Breast epithelium (tissue), 4 donors: ENCODE measurements at places on chromosomes 1 and 21.

DNA sequence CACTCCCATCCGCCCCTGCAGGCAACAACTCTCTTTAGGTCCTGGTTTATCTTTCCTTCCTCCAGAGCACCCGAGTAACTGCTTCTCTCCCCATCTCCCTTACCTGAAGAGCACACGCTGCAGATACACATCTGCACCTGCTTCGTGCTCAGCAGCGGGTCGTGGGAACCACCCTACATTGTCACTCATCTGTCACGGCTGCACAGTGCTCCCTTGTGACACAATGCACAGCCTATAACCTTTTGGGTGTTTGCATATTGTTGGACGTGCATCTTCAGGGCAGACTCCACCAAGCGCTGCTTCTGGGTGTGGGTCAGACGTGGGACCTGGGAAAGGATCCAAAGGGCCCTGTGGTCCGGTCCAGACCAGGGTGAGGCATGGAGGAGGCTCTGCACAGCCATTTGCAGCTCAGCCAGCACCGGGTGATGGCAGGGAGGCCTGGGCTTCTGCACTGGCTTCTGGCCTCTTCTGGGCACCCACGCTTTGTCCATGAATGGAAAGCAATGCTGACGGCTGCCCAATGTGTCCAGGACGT lies 42.5 kb downstream of the WDR4 start:
- no peak overlapping the region for H3K27ac ChIP-seq
- no peak for DNase-seq
- H3K27me3 ChIP-seq: peaks cover 4% of the 10 kb centered on the region
- H3K4me1 ChIP-seq: no peaks in the 10 kb centered on the region
- H3K4me3 ChIP-seq: no peak overlapping the region

- no peak for DNase-seq
- H3K27me3 ChIP-seq: no peaks in the 10 kb centered on the region
Measured at GRCh38 chr1:231850786-231851185, 224.2 kb downstream of the DISC1 start.

- no peaks in the 10 kb centered on the region for H3K27me3 ChIP-seq
- no peak overlapping the region for H3K4me3 ChIP-seq
- no peaks in the 10 kb centered on the region for H3K36me3 ChIP-seq
Measured at GRCh38 chr1:210218047-210218446, 14.5 kb upstream of the SERTAD4 start.

DNA sequence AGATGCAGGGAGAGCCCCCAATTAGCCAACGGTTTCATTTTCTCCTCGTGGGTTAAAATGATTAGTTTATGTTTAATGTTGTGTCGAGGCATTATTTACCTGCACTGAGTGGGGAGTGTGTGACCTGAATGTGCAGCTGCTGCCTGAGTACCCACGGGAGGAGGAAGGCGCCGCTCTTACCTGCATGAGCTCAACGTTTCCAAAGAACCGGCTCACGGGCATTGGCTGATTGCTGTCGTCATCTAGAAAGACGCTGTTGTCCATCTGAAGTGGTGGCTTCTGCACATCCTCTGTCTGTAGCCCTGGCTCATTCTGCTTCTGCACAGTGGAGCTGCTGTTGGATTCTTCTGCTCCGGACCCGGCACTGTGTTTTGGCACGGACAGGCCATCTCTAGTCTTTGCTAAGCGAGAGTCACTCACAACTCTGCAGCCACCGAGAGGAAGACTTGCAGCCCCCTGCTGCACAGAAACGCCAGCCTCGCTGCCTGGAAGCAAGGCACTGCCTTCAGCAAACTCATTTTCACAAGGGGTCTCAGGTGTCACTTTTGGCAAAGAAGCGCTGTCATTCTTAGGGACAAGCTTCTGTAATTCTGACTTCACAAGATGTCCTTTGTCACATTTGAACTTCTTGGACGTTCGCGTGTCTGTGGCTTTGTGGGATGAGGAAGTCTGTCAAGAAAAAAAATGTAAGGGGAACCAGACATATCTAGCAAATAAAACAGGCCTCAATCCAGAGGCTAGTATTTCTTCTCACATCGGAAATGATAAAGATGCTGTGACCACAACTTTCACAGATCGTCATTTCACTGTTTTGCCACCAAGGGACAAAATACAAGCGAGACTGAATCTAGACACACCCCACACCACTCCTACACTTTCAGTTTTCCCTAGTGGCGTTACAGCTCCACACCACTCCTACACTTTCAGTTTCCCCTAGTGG lies 9.4 kb downstream of the C1orf174 start:
- DNase-seq: no peak
- H3K27ac ChIP-seq: peak overlapping the region; percentile 65
- H3K4me1 ChIP-seq: no peaks in the 10 kb centered on the region
- no peaks in the 10 kb centered on the region for H3K36me3 ChIP-seq
- no peaks in the 10 kb centered on the region for H3K27me3 ChIP-seq

- no peaks in the 10 kb centered on the region for H3K27me3 ChIP-seq
- no peak overlapping the region for H3K4me3 ChIP-seq
- H3K27ac ChIP-seq: no peak overlapping the region
- no peak for DNase-seq
- no peaks in the 10 kb centered on the region for H3K4me1 ChIP-seq
- H3K36me3 ChIP-seq: no peaks in the 10 kb centered on the region
Measured at GRCh38 chr1:59986516-59987310, 60.1 kb upstream of the CYP2J2 start.

DNA sequence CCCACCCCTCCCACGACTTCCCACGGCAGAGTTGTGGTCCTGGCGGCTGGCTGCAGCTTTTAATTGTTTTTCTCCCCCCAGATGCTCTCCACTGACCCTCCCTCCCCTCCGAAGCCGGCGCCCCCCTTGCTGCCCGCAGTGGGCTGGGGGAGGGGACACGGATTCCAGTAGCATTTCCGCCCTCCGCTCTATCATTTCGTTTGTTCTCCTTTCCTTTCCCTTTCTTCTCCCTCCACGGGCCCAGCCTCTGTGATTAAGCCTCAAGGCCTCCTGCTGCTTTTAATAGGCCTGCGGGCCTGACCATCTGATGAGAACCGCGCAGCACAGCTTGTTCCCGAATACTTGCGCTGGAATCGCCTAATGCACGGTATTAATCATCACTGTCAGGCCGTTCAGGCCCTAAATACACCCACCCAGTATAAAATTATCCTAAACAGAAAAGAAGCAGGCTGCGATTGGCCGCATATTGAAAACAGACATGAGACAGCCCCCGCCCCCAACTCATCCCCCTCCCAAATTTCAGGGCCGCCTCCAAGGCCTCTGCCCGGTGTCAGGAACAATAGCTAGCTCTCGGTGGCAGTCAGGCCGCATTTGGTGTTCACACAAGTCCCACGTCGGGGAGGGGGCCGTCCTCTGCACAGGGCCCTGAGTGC lies 102.0 kb upstream of the ARHGEF16 start:
- no peaks in the 10 kb centered on the region for H3K36me3 ChIP-seq
- DNase-seq: no peak
- peaks cover 2% of the 10 kb centered on the region for H3K27me3 ChIP-seq
- H3K4me3 ChIP-seq: no peak overlapping the region
- no peaks in the 10 kb centered on the region for H3K4me1 ChIP-seq

- DNase-seq: no peak
- H3K36me3 ChIP-seq: no peaks in the 10 kb centered on the region
- no peak overlapping the region for H3K27ac ChIP-seq
- H3K4me1 ChIP-seq: no peaks in the 10 kb centered on the region
- H3K4me3 ChIP-seq: no peak overlapping the region
Measured at GRCh38 chr1:212111536-212111935, 76.0 kb downstream of the DTL start.

DNA sequence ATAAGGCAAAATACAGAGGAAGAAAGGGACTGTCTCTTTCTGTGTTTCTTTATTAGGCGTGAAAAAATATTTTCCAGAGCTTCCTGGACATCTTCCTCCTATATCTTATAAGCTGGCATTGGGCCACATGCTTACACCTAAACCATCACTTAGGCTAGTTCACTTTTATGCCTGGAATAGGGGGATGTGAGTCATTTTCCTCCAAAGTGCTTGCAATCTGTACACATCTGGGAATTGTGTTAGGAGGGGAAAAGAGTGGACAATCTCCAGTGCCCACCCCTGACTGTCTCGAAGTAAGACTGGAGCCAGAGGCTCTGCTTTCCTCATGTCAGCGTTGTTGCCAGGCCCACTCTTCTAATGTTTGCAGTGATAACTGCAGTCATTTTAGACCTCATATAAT lies 29.9 kb downstream of the GIPC2 start:
- no peak overlapping the region for H3K4me3 ChIP-seq
- H3K4me1 ChIP-seq: no peaks in the 10 kb centered on the region
- no peaks in the 10 kb centered on the region for H3K27me3 ChIP-seq
- peak overlapping the region; percentile 46 for H3K27ac ChIP-seq
- no peaks in the 10 kb centered on the region for H3K36me3 ChIP-seq
- DNase-seq: no peak

DNA sequence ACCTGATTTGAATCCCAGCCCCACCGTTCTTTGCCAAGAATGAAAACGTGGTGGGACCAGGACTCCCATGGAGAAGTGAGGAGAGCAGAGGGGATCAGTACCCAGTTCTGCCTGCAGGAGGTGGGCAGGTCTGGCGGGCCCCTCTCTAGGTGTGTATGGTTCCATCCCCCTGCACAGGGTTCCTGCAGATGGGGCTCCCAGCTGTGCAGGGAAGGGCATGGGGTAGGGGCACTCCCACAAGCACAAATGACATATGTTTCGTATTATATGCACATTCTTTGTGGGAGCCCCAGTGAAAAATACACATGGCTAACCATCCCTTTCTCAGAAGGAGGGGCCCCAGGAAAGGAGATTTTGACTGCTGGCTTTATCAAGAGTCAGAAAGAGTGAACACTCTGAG lies 144.6 kb downstream of the PLPP3 start:
- H3K36me3 ChIP-seq: no peaks in the 10 kb centered on the region
- no peak overlapping the region for H3K27ac ChIP-seq
- H3K4me3 ChIP-seq: no peak overlapping the region
- DNase-seq: no peak

GRCh38 chr1:160578175-160578524 lies 1.1 kb downstream of the CD84 start:
- no peaks in the 10 kb centered on the region for H3K4me1 ChIP-seq
- H3K36me3 ChIP-seq: no peaks in the 10 kb centered on the region
- H3K27ac ChIP-seq: no peak overlapping the region
- DNase-seq: no peak
- no peaks in the 10 kb centered on the region for H3K27me3 ChIP-seq

- no peaks in the 10 kb centered on the region for H3K4me1 ChIP-seq
- peaks cover 5% of the 10 kb centered on the region for H3K36me3 ChIP-seq
- H3K27ac ChIP-seq: no peak overlapping the region
- H3K27me3 ChIP-seq: no peaks in the 10 kb centered on the region
Measured at GRCh38 chr1:244406337-244406736, 45.4 kb downstream of the ADSS2 start.

DNA sequence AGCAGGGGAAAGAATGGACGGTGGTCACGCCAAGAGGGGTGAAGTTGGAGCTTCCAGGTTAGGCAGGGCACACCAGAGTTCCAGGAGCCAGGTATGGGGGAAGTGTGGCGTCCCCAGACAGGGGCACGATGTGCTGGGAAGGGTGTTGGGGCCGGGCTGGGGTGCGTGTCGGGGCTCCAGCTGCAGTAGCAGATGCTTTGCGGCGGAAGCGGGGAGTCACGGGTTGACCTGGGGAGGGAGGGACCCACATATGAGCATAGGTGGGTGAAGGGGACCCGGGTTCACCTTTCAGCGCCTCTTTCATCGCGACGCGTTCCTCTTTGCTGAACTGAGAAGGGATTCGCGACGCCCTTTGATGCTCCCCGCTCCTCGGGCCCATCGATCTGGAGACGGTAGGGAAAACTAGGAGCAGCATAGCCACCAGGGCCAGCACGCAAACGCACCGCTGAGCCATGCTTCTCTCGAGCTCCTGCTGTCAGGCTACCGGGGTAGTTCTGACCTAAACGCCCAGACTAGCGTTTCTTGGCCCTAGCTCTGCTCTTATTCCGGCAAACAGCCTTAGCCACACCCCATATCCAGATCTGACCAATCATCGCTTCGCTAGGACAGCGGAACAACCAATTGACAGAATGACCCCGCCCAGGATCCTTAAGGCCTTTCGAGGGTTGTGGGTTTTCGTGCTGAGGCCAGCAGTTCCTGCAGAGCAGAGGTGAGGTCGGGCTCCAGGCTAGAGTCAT lies at the start of gene PM20D1:
TSS of gene PM20D1 (minus strand) at position 514 of the 737 bp plus-strand sequence. CDS start at position 454, 60 bp downstream.
- no peaks in the 10 kb centered on the region for H3K4me1 ChIP-seq
- DNase-seq: peak; percentile 66
- H3K4me3 ChIP-seq: peak within 1 kb of the TSS; percentile 30
- no peaks in the 10 kb centered on the region for H3K27me3 ChIP-seq
- no peaks in the 10 kb centered on the region for H3K36me3 ChIP-seq
- H3K27ac ChIP-seq: no peak within 1 kb of the TSS

DNA sequence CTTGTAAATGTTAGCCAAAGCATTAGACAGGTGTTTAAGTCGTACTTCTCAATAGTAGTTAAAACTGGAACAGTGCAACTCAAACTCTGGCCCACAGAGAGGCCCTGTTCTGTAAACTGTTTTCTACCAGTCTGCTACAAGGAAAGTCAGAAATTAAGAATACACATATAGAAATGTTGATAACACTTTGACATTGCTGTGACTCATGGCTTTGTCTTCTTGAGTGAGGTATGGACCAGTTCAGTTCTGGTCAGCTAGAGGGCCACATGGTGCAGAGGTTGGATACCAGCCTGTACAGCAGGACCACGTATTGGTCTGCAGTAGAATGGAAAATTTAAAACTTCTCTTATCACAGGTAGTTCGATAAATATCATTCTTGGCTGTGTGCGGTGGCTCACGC lies 22.3 kb downstream of the ZBTB8B start:
- no peaks in the 10 kb centered on the region for H3K36me3 ChIP-seq
- H3K4me3 ChIP-seq: no peak overlapping the region
- H3K4me1 ChIP-seq: no peaks in the 10 kb centered on the region
- H3K27ac ChIP-seq: no peak overlapping the region
- H3K27me3 ChIP-seq: no peaks in the 10 kb centered on the region

GRCh38 chr21:45162809-45163208 lies 88.4 kb downstream of the ADARB1 start:
- H3K4me3 ChIP-seq: no peak overlapping the region
- no peaks in the 10 kb centered on the region for H3K4me1 ChIP-seq
- H3K36me3 ChIP-seq: no peaks in the 10 kb centered on the region
- H3K27ac ChIP-seq: no peak overlapping the region
- no peak for DNase-seq

DNA sequence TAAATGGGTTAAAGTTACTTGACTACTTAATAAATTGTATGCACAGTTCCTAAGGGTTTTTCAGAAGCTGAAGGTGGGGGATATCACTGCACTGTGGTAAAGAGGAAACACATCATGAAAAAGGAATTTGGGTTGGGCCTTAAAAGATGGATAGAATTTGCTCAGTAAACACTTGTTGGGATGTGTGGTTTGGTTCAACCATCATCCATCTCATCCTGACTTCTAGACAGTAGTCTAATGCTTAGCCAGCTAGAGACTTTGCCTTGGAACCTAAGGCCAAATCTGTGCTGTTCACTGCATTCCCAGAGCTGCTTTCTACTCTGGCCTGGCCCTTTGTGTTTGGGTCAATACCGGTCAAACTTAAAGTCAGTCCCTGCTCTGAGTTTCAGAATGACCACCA lies 30.6 kb downstream of the LY9 start:
- no peaks in the 10 kb centered on the region for H3K27me3 ChIP-seq
- no peaks in the 10 kb centered on the region for H3K4me1 ChIP-seq
- no peak for DNase-seq
- no peak overlapping the region for H3K4me3 ChIP-seq

GRCh38 chr21:42353623-42354022 lies 2.8 kb upstream of the TFF2 start:
- no peaks in the 10 kb centered on the region for H3K4me1 ChIP-seq
- H3K36me3 ChIP-seq: no peaks in the 10 kb centered on the region
- no peak for DNase-seq
- H3K4me3 ChIP-seq: no peak overlapping the region
- no peaks in the 10 kb centered on the region for H3K27me3 ChIP-seq
- no peak overlapping the region for H3K27ac ChIP-seq

GRCh38 chr21:45439901-45440461 lies 35.0 kb downstream of the COL18A1 start:
- H3K36me3 ChIP-seq: no peaks in the 10 kb centered on the region
- no peaks in the 10 kb centered on the region for H3K27me3 ChIP-seq
- H3K4me3 ChIP-seq: no peak overlapping the region
- no peak for DNase-seq
- H3K27ac ChIP-seq: no peak overlapping the region
